ENCODE measurements at places on chromosomes 3 and 15.
A peak's percentile ranks its signal among the peaks of the same experiment; 100 is the strongest.

DNA sequence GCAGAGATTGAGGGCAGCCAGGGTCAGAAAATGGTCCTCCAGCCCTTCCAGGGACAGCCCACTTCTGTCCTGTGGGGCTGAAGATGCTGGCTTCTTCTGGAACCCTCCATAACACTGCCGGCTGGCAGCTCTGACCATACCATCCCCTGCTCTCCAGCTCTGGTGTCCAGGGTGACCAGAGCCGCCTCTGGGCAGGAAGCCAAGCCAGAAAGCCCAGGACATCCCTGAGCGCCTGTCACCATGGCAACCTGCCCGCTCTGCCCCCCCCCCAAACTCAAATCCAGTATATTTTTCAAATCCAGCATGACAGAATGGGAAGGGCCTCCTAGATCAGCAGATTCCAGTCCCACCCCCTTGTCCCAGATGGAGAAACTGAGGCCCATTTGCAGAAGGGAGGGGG is 420 bp upstream of the TMIE start:
- DNase-seq, result no peak

- DNase-seq, result peak; percentile 53
These were observed 21.2 kb downstream of the NGRN start for GRCh38 chr15:90286678-90287077.

- DNase-seq, result peak; percentile 75
These were observed 26.6 kb downstream of the ILDR1 start for GRCh38 chr3:121995161-121996137.

DNA sequence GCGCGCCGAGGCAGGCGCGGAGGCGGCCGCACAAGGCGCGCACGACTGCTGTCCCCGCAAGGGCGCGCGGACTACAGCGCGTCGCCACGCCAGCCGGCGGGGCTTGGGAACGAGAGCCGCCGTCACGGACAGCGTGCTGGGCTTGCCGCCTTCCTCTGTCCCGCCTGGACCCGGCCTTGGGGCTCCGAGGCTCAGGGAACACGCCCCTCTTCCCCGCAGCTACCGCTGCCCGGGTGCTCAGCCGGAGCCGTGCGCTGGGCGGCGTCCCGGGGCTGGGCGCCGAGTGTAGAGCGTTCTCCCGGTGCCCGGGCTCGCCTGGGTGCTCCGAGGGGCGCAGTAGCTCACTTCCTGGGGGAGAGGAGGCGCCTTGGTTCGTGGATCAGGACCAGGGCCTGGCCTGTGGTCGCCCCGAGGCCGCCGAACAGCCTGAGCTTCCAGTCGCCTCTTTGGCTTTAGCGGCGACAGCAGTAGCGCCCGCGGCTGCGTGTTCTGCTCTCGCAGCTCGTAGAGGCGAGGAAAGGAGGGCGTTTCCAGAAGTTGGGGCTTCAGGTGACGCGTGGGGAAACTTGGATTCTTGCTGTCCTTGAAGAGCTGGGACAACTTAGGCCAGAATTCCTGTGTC is 226.7 kb upstream of the C2CD4B start:
- peak; percentile 38 for DNase-seq

- DNase-seq, result no peak
These were observed 168.8 kb upstream of the MANF start for GRCh38 chr3:51216291-51216690.

- DNase-seq, result peak; percentile 71
These were observed 179.9 kb upstream of the C2CD4B start for GRCh38 chr15:62344806-62345539.

GRCh38 chr3:12793701-12794100 is 2.8 kb upstream of the CAND2 start:
- DNase-seq, result no peak

GRCh38 chr3:194148383-194148782 is 12.4 kb downstream of the HES1 start:
- DNase-seq, result no peak

DNA sequence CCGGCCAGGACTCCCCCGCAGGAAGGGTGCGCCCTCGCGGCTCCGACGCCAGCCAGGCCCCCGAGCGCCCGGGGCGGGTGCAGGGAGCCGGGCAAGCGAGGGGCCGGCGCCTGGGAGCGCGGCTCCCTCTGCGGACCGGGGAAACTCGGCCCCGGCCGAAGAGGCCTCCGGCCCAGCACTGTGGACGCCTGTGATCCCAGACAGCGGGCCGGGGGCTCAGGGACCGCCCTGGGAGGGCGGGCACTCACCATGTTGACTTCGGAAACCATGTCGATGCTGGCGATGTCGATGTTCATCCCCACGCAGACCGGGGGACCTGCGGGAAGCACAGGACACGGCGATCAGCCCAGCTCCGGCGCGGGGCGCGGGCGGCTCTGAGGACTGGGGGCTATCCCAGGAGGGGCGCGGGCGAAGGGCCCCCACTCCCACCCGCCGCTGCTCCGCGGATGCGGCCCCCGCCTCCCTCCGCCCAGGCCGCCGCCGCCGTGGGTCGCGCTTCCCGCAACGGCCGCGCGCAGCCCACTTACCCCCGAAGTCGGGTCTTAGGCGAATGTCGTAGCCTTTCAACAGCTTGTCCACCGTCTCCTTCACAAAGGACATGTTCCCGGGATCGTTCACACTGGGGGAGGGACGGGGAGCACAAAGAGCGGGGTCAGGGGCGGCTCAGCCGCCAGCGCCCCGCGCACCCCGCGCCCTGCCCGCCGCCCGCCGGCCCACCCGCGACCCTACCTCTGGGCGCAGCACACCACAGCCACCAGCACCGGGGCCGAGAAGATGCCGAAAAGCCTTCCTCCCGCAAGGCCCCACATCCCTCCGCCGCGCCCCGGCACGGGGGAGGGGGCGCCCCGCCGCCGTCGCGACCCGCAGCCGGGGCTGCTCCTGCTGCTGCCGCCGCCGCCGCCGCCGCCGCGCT is at the start of gene GABRB3:
Gene GABRB3, minus strand, starts transcription at position 913 of the 913 bp plus-strand sequence.
- DNase-seq, result no peak

GRCh38 chr3:58585005-58585786 is 8.0 kb upstream of the FAM107A start:
- DNase-seq, result peak; percentile 82

- DNase-seq, result no peak
These were observed 1345.0 kb downstream of the NSUN3 start for GRCh38 chr3:95407709-95408463.

- DNase-seq, result no peak
These were observed 1.3 kb downstream of the INKA1 start for GRCh38 chr3:49804141-49805041.

- DNase-seq, result no peak
These were observed 620.0 kb upstream of the ZNF385D start for GRCh38 chr3:22371036-22371435.

- peak; percentile 56 for DNase-seq
These were observed 1.5 kb downstream of the CYP1A1 start for GRCh38 chr15:74723754-74724334.

- no peak for DNase-seq
These were observed 198.8 kb upstream of the CTNNB1 start for GRCh38 chr3:41000471-41000870.

DNA sequence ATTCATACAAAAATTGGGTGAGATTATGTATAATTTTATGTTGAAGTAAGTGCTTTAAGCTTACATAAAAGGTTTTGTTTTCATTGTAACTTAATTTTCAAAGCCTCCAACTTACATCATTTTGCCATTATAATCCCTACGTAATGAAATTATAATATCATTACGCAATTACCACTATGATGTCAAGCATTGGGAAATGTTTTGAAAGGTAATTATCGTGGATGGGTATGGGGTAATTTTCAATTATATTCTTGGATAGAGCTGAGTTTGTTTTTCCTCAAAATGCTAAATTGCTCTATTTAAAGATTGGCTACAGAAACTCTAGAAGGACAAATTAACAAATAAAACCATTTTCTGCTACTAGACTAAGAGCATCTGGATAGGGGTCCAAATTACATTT is 80.2 kb upstream of the FAM3D start:
- no peak for DNase-seq

DNA sequence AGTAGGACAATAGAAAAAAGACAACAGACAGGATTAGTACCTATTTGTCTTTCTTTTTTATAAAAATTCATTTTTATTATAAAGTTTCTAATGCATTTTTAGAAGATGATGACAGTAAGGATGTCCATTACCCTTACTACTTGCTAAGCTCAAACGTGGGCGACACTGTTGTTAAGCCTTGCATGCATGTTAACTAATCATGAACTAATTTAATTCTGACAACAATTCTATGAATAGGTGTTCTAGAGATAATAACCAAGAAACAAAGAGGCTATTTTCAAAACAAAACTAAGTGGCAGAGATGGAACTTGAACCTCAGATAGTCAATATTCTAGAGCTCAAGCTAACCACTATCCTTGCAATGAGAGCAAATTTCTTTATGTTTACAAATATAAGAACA is 247.9 kb downstream of the GBE1 start:
- DNase-seq, result no peak

- DNase-seq, result no peak
These were observed 17.7 kb downstream of the POC1A start for GRCh38 chr3:52136513-52136912.

- no peak for DNase-seq
These were observed 846 bp upstream of the POLG start for GRCh38 chr15:89335298-89336041.

DNA sequence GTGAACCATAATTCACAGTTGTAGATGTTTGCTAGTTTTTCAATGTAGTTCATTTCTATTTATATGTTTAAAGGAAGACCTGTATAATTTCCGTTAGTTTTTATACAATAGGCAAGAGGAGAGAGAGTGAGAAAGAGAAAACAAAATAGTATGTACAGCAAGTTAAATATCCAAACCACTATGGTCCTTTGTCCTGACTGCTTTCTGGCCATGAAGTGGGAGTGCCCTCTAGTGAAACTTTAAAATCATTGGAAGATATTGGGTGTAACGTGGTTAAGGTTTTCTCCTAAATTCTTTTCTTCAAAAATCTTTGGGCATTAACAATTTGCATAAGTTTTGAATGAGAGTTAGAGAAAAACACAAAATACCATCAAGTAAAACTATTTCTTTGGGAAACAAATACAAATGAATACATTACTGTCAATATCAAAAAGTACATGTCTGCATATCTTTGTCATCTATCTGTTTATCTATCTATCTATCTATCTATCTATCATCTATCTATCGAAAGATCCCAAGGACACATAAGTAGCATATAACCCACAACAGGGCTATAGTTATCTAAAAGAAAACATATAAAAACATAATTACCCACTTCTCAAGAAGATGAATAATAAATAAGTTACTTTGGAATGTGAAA is 534.6 kb upstream of the ATP11B start:
- DNase-seq, result peak; percentile 38

GRCh38 chr3:84082726-84083125 is 876.1 kb upstream of the CADM2 start:
- peak; percentile 26 for DNase-seq

DNA sequence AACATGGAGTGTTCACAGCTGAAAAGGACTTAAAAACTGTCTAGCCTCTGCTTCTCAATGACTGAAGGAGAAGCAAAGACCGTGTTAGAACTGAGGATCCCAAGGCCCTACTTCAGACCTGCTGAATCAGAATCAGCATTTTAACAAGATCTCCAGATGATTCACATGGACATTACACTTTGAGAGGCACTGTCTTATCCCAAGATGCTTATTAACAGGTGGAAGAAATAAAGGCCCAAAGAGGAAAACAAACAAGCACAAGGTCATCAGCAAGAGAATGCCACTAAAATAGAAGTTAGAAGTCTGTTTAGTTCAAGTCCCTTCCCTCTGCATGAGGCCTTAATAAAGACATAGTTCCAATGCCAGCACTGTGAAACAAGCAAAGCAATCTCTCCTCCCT is 191.4 kb upstream of the BCL6 start:
- no peak for DNase-seq

- DNase-seq, result no peak
These were observed 15.0 kb downstream of the CYP11A1 start for GRCh38 chr15:74352393-74352910.

- DNase-seq, result no peak
These were observed 99.1 kb upstream of the AGTR1 start for GRCh38 chr3:148598619-148599018.

Measured in RWPE1 (cell line).